CMK (cell line): ENCODE measurements at places on chromosomes 7 and 10.
A peak's percentile ranks its signal among the peaks of the same experiment; 100 is the strongest.

GRCh38 chr10:986137-986825 lies 2.0 kb upstream of the GTPBP4 start:
- no peak for DNase-seq

- DNase-seq: no peak
Measured at GRCh38 chr7:124792696-124793095, 27.1 kb upstream of the GPR37 start.

GRCh38 chr7:150378115-150378852 lies 846 bp upstream of the ZNF775 start:
- DNase-seq: peak; percentile 57

DNA sequence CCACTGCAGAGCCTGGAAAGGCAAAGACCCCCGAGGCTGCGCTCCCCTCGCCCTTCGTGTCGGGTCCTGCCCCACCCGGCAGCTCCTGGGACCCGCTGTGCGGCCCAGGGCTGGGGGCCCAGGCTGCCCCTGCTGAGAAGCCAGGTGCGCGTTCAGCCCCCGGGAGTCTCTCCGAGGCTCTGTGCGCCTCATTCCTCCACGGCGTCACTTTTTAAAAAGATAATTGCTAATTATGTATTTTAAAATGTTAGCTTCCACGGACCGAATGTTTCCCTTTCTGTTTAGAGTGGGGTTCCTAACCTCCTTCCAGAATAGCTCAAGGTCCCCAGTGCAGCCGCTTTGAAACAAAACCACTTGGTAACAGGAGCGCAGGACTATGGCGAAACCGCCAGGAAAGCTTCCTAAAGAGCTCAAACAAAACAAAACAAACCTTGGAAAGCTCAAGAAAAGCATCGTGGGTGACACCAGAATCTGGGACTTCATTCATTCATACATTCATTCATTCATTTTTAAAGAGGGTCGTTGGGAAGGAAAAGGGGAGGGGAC lies 45.6 kb downstream of the PDIA4 start:
- no peak for DNase-seq
